Muscle of leg (tissue), 16 donors: ENCODE measurements at places on chromosomes 1 and 21. TPM values are rescaled to one million over a fixed set of nuclear protein-coding genes. Genes with fewer than 3 reads are reported as not detected.

DNA sequence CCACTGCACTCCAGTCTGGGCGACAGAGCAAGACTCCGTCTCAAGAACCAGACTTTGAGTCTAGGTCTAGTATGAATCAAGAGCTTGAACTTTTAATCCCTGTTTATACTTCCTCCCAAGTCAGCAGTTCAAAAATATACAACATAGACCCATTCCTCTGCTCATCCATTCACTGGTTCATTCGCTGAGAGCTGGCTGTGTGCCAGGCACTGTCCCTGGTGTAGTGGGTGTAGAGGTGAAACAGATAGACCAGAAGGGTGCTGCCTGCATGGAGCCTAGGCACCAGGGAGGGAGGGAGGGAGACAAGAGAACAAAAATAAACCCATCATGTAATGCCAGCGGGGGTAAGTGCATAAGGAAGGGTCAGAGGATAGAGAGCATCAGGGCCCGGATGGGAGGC is 25.5 kb upstream of the SEC16B start:
- no peak overlapping the region for H3K27ac ChIP-seq
- no peak for DNase-seq
- no peaks in the 10 kb centered on the region for H3K27me3 ChIP-seq
- H3K4me3 ChIP-seq: no peak overlapping the region
- H3K4me1 ChIP-seq: peaks cover 5% of the 10 kb centered on the region

DNA sequence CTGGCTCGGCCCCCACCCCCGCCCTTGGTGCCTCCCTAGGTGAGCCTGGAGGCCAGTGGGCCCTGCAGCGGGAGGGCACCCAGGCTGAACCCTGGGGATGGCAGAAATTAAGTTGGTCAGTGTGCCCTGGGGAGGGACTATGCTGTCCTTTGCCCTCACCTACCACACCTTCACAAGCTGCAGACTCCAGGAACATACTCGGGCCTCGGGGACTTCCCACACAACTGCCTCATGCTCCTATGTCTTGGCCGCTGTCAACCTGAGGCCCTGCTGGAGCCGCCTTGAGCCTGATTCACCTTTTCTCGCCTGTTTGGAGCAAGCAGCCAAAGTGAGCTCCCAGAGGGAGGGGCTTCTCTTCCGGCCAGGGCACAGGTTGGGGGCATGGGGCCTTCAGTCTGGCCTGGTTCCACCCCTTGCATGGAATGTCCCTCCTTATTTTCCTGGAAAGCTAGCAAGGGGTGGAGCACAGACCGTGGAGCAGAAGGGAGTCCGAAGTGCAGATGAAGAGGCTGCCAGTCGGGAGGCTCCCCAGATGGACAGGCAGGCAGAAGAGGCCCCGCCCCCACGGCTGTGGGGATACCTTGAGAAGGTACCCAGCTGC is 24.7 kb downstream of the KNCN start:
- H3K27ac ChIP-seq: no peak overlapping the region
- no peak for DNase-seq
- peaks cover 80% of the 10 kb centered on the region for H3K27me3 ChIP-seq
- peaks cover 4% of the 10 kb centered on the region for H3K4me1 ChIP-seq

GRCh38 chr21:38507374-38507942 is 9.2 kb upstream of the ERG start:
- no peak overlapping the region for H3K4me3 ChIP-seq
- no peak overlapping the region for H3K27ac ChIP-seq
- peaks cover 10% of the 10 kb centered on the region for H3K4me1 ChIP-seq
- DNase-seq: no peak

DNA sequence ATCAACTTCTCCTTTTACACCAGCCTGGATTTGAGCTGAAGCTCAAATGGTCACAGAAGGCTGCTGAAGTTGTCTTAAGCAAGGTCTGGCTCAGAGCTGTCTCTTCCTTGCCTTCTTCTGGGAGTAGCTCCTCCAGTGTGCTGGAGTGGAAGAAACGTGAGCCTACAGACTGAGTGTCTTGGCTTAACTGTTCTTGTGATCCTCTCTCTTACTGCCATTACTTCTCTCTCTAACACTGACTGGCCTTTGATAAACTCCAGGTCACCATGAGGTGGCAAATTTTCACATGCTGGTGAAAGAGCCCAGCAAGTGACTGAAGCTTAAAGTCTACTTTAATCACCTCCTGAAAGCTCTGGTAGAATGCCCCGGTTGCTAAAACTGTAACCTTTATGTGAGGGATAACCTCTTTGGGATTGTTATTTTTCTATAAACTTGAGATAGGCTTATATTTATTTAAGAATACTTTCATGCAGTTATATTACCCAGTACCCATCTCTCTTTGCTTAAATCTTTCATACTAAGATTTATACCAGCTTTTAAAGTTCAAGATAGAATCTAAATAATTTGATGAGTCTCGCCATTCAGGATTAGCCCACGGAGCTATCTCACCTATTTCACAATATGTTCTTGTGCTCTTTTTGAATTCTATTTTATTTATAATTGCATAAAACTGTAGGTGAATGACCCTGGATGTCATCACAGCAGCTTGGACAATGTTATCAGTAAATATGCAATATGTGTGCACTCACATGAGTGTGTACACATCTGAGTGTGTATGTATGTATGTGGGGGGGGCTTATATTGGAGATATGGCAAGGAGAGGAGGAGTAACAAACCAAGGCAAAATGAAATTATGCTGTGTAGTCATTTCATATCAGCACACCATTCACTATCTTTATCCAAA is 924.0 kb downstream of the LTN1 start:
- no peaks in the 10 kb centered on the region for H3K36me3 ChIP-seq
- no peak overlapping the region for H3K4me3 ChIP-seq
- H3K27me3 ChIP-seq: no peaks in the 10 kb centered on the region

DNA sequence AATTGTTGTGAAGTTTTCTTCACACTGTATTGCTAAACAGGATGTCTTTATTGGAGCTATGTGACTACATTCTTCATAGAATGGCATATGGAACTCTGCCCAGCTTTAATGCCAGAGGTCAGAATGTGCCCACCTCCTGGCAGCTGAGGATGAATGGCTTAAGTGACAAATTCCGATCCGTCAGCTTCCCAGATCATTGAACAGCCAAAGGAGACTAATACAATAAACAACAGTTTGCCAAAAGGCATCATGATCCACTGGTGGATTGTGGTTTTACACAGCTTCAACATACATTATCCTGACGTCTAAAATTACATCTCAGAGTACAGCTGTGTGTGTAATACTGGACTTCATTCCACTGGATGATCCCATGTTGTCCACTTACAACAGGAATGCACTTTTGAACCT is 68.7 kb upstream of the C1orf105 start:
- no peaks in the 10 kb centered on the region for H3K36me3 ChIP-seq
- DNase-seq: peak; percentile 92
- H3K27me3 ChIP-seq: no peaks in the 10 kb centered on the region
- H3K27ac ChIP-seq: peak overlapping the region; percentile 93
- H3K4me3 ChIP-seq: no peak overlapping the region

DNA sequence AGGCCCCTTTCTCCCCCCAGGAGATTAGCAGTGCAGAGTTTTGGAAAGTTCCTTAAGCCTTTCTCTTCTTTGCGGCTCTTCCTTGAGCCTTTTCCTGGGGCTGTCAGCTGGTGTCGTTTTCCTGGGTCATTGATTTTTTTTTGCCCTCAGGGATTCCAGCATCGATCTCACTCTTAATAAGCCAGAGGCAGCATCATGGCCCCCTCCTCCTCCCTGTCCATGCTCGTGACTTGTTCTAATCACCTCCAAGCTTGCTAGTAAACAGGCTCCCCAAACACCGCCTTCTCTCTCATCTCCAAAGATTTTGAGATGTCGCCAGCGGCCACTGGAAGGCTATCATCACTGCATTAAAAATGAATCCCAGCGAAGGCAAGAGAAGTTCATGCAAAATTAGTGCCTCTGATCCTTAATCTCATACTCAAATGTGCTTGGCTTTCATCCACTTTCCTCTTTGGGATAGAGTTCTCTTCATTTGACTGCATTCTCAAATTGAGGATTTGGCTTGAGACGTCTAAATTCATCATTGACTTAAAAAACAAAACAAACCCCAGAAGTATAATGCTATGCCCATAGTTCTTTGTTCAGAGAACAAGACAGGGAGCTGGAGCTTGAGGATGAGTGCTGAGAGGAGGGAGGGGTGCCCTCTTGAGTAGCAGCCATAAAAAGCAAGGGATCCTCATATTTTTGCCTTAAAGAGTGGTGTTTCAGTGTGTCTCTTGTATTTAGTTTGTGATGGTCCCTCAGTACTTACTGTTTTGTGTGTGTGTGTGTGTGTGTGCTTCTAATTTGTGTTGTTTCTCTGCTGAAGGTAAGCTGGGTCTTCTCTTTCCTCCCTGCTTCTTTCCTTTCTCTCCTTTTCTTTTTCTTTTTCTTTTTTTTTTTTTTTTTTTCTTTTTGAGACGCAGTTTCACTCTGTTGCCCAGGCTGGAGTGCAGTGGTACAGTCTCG is 3.2 kb downstream of the EVA1C start:
- no peak for DNase-seq
- peaks cover 19% of the 10 kb centered on the region for H3K4me1 ChIP-seq
- H3K27me3 ChIP-seq: peaks cover 43% of the 10 kb centered on the region
- H3K4me3 ChIP-seq: no peak overlapping the region

GRCh38 chr21:43337901-43338655 is 88.9 kb downstream of the SIK1 start:
- no peaks in the 10 kb centered on the region for H3K27me3 ChIP-seq
- H3K27ac ChIP-seq: no peak overlapping the region
- no peaks in the 10 kb centered on the region for H3K36me3 ChIP-seq
- H3K4me1 ChIP-seq: peaks cover 73% of the 10 kb centered on the region
- no peak for DNase-seq
- H3K4me3 ChIP-seq: no peak overlapping the region

DNA sequence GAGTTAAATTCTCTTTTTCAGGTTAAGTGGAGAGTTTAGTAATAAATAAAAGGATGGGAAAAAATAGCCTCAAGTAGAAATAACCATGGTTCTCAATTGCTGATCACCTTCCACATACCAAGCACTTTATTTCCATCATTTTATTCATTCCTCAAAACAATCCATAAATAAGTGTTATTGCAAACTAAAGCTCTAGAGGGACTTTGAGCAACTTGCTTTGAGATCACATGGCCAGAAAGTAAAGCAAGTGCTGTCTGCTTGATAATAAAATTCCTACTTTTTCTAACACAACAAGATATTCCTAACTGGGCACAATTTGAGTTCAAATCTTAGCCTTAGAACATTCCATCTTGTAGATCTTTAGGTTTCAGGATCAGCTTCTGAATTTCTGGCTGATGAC is 97.1 kb upstream of the C1orf87 start:
- no peaks in the 10 kb centered on the region for H3K4me1 ChIP-seq
- no peak overlapping the region for H3K4me3 ChIP-seq
- no peaks in the 10 kb centered on the region for H3K27me3 ChIP-seq
- no peak for DNase-seq

DNA sequence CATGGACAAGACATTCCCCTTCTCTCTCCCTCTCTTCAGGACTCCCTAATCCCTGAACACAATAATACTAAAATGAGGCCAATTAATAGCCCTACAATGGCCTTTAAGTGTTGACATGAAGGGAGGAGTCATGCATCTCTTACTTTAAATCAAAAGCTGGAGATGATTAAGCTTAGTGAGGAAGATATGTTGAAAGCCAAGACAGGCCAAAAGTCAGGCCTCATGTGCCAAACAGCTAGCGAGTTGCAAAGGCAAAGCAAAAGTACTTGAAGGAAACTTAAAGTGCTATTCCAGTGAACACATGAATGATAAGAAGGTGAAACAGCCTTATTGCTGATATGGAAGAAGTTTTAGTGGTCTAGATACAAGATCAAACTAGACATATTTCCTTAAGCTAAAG is 49.5 kb upstream of the CD46 start:
- no peak for DNase-seq
- H3K4me3 ChIP-seq: no peak overlapping the region
- H3K36me3 ChIP-seq: no peaks in the 10 kb centered on the region
- H3K4me1 ChIP-seq: no peaks in the 10 kb centered on the region

- no peaks in the 10 kb centered on the region for H3K4me1 ChIP-seq
- no peak overlapping the region for H3K27ac ChIP-seq
- no peak overlapping the region for H3K4me3 ChIP-seq
- H3K36me3 ChIP-seq: peaks cover 13% of the 10 kb centered on the region
- H3K27me3 ChIP-seq: no peaks in the 10 kb centered on the region
Measured at GRCh38 chr1:227010645-227011044, 70.6 kb downstream of the COQ8A start.

GRCh38 chr21:33185852-33186251 is 43.9 kb upstream of the IFNAR2 start:
- H3K36me3 ChIP-seq: no peaks in the 10 kb centered on the region
- DNase-seq: no peak
- no peak overlapping the region for H3K4me3 ChIP-seq
- H3K27me3 ChIP-seq: peaks cover 18% of the 10 kb centered on the region
- H3K27ac ChIP-seq: no peak overlapping the region
- H3K4me1 ChIP-seq: no peaks in the 10 kb centered on the region

GRCh38 chr1:246139745-246140182 is 367.3 kb downstream of the SMYD3 start:
- DNase-seq: no peak
- H3K36me3 ChIP-seq: no peaks in the 10 kb centered on the region
- no peaks in the 10 kb centered on the region for H3K4me1 ChIP-seq

- H3K4me3 ChIP-seq: no peak overlapping the region
- H3K27me3 ChIP-seq: no peaks in the 10 kb centered on the region
- H3K27ac ChIP-seq: no peak overlapping the region
Measured at GRCh38 chr1:121471523-121471922, 286.7 kb downstream of the SRGAP2C start.

- no peaks in the 10 kb centered on the region for H3K27me3 ChIP-seq
- H3K36me3 ChIP-seq: no peaks in the 10 kb centered on the region
- no peak overlapping the region for H3K4me3 ChIP-seq
- no peak for DNase-seq
Measured at GRCh38 chr1:219430419-219430818, 182.5 kb downstream of the ZC3H11B start.

GRCh38 chr1:34406377-34406776 is 229.7 kb downstream of the C1orf94 start:
- H3K4me1 ChIP-seq: no peaks in the 10 kb centered on the region
- H3K27me3 ChIP-seq: no peaks in the 10 kb centered on the region
- H3K27ac ChIP-seq: no peak overlapping the region
- no peak for DNase-seq

- peaks cover 38% of the 10 kb centered on the region for H3K4me1 ChIP-seq
- DNase-seq: no peak
- no peak overlapping the region for H3K4me3 ChIP-seq
- H3K27me3 ChIP-seq: no peaks in the 10 kb centered on the region
Measured at GRCh38 chr1:230747890-230748800, 957 bp downstream of the CAPN9 start.

- H3K27me3 ChIP-seq: no peaks in the 10 kb centered on the region
- H3K4me3 ChIP-seq: no peak overlapping the region
- no peak overlapping the region for H3K27ac ChIP-seq
- DNase-seq: no peak
Measured at GRCh38 chr1:31628931-31629556, 11.6 kb downstream of the HCRTR1 start.

GRCh38 chr1:16112596-16113555 is 39.4 kb upstream of the FAM131C start:
- peak overlapping the region; percentile 3 for H3K27ac ChIP-seq
- no peaks in the 10 kb centered on the region for H3K27me3 ChIP-seq
- no peak overlapping the region for H3K4me3 ChIP-seq
- no peak for DNase-seq
- no peaks in the 10 kb centered on the region for H3K36me3 ChIP-seq

The ZNF593OS gene
- total RNA-seq: 0.31 TPM

The RIMKLA gene
- 0.71 TPM for total RNA-seq

The ANKRD65 gene
- 13.9 TPM for total RNA-seq

The LCE1F gene
- total RNA-seq: not detected

The LAPTM5 gene
- 5.6 TPM for total RNA-seq

The FMOD gene
- 258 TPM for total RNA-seq

The RSPO1 gene
- 0.09 TPM for total RNA-seq

The SH3D21 gene
- total RNA-seq: 2.3 TPM

The FCRL1 gene
- 0.09 TPM for total RNA-seq

The HFM1 gene
- total RNA-seq: 4.0 TPM
